NCI-H2171 (cell line): ENCODE measurements at places on chromosomes 13 and 19.

DNA sequence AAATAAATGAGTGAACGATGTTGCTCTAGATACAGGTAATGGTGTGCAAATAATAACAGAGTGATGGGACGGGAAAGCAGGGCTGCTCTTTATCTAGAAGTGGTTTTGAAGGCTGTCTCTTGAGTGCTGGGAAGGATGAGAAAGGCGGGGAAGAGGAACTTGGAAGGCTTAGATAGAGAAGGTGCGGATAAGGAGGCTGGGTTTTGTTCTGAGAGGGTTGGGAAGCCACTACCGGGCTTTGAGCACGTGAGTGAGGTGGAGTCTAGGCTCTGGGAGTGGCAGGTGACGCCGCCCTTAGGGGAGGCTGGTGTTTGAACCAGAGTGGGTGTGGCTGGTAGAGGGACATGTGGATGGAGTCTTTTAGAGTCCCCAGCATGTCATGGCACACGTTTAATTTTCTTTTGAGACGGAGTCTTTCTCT, 811 bp downstream of the ARMC6 start:
- DNase-seq = peak; percentile 45

DNA sequence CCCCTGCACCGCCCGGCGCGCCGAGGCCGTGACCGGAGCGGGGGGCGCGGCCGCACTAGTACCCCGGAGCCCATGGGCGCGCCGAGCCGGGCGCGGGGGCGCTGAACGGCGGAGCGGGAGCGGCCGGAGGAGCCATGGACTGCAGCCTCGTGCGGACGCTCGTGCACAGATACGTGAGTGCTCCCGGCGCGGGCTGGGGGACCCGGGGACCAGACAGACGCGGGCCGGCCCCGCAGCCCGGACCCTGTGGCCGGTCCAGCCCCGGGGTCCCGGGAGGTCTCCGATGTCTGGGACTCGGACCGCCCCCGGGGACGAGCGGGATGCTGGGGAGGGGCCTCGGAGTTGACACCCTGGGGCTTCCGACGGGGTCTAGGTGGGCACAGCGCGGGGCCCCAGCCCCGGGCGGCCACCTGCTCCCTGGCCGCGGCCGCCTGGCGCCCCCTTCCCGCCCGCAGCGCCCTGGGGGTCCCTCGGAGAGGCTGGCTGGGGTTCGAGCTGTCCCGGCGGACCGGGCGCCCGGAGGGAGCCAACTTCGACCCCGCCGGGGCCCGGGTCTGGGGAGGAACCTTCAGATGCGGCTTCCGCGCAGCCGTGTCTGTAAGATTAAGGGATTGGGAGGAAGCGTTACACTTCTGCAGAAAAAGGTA, 568 bp downstream of the ATP11A start:
- peak; percentile 3 for DNase-seq

DNA sequence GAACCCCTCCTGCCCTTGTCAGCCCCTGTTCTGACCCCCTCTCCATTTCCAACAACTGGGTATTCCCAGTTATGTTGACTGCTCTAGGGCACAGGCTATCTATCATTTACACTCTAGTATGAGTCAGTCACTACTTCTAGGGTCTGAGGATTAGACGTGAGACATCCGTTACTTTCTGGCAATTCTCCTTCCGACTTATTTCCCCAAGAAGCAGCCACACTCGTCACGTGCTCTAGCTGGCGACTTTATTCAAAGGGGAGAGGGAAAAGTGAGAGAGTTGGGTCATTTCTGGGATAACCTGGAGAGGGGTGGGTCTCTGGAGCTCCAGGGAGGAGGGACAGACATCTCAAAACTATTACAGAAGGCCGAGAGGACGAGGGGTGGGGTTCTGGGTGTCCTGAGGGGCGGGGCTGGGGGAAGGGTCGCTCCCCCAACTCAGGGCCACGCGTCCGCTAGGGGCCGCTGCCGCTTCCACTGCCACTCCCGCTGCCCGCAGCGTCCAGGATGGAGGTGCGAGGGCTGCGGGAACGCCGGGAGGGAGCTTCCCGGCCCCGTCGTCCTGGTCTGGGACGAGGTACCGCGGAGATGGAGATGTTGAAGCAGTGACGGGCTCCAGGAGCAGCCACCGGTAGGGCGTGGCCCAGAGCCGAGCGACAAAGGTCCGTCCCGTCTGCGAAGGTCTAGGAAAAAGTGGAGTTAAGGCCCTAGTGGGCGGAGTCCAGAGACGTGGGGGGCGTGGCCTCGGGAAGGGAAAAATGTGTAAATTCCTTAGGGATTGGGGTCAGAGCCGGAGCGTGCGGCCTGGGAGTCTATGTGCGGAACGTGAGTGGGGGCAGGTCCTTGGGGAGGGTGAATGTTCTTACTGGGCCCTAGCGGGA, 8.9 kb downstream of the RTBDN start:
- DNase-seq = no peak

DNA sequence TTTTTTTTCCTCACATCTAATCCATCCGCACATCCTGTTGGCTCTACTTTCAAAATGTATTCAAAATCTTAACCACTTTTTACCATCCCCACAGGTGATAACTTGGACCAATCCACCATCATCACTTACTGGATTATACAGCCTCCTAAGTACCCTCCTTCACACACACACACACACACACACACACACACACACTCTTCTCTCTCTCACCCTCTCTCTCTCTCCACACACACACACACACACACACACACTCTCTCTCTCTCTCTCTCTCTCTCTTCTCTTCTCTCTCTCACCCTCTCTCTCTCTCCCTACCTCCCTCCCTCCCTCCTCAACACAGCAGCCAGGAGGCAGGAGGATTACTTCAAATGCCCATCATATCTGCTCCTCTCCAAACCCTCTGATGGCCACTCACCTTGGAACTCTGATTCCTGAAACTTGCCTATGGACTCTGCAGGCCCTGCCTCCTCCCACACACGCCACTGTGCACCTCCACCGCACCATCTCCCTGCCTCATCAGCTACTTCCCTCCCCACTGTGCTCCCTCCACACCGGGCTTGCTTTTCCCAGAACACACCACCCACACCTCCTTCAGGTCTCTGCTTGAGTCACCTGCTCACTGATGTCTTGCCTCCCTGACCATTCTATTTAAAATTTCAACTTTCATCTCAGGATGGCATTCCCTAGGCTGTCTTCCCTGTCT, 39.7 kb downstream of the RCBTB2 start:
- no peak for DNase-seq

GRCh38 chr13:33612641-33613638, 205.0 kb upstream of the RFC3 start:
- no peak for DNase-seq

GRCh38 chr19:48469289-48469881, at the start of gene CYTH2:
Gene CYTH2 (plus strand): TSS chr19:48469369. CDS start chr19:48469508, 139 bp downstream.
- peak; percentile 63 for DNase-seq
